HFFc6 (cell line): ENCODE measurements at places on chromosomes 7 and 10. TPM values are rescaled to one million over a fixed set of nuclear protein-coding genes. Genes with fewer than 3 reads are reported as not detected.

- peaks cover 2% of the 10 kb centered on the region; the same call in 1 of the 2 replicates for H3K27me3 ChIP-seq
- H3K4me3 ChIP-seq, result no peak overlapping the region
- peaks cover 55% of the 10 kb centered on the region for H3K4me1 ChIP-seq
- H3K36me3 ChIP-seq, result no peaks in the 10 kb centered on the region
- DNase-seq, result peak; percentile 52
- peak overlapping the region; percentile 1 for H3K27ac ChIP-seq
These were observed 104.7 kb downstream of the PARD3 start for GRCh38 chr10:34710391-34710751.

SHH gene
- not detected in 3 replicates for total RNA-seq

- H3K4me1 ChIP-seq, result no peaks in the 10 kb centered on the region; the same call in 1 of the 2 replicates
- H3K36me3 ChIP-seq, result peaks cover 3% of the 10 kb centered on the region; the same call in 1 of the 2 replicates
- DNase-seq, result no peak
- H3K4me3 ChIP-seq, result no peak overlapping the region
- H3K27ac ChIP-seq, result no peak overlapping the region
These were observed 61.4 kb upstream of the COMTD1 start for GRCh38 chr10:75297021-75297599.

DNA sequence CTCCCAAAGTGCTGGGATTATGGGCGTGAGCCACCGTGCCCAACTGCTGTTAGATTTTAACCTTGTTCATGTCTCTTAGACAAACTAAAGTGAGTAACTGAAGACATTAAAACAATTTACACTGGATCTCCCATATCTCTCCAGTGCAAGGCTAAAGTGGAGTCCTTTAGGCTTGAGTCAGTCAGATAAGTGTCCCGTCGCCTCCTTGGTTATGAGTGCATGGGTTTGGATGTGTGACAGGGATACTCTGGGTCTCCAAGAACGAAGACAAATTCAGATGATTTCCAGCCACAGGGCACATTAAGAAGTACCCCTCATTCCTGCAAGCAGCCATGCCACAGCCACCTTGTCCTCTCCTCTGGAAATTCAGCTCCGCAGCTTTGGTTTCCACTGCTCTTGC, 66.1 kb upstream of the PDZD8 start:
- H3K27me3 ChIP-seq, result peaks cover 14% of the 10 kb centered on the region
- no peak overlapping the region for H3K27ac ChIP-seq
- no peak for DNase-seq
- H3K4me3 ChIP-seq, result peak overlapping the region; percentile 20
- no peaks in the 10 kb centered on the region for H3K36me3 ChIP-seq

- peaks cover 18% of the 10 kb centered on the region for H3K27me3 ChIP-seq
- peaks cover 3% of the 10 kb centered on the region; the same call in 1 of the 2 replicates for H3K36me3 ChIP-seq
- no peak overlapping the region for H3K27ac ChIP-seq
- DNase-seq, result no peak
These were observed 17.0 kb upstream of the LYZL1 start for GRCh38 chr10:29271877-29272276.

TMEM236 gene
- 0.06 to 0.12 TPM (median 0.09 TPM) in 3 replicates for total RNA-seq

DNA sequence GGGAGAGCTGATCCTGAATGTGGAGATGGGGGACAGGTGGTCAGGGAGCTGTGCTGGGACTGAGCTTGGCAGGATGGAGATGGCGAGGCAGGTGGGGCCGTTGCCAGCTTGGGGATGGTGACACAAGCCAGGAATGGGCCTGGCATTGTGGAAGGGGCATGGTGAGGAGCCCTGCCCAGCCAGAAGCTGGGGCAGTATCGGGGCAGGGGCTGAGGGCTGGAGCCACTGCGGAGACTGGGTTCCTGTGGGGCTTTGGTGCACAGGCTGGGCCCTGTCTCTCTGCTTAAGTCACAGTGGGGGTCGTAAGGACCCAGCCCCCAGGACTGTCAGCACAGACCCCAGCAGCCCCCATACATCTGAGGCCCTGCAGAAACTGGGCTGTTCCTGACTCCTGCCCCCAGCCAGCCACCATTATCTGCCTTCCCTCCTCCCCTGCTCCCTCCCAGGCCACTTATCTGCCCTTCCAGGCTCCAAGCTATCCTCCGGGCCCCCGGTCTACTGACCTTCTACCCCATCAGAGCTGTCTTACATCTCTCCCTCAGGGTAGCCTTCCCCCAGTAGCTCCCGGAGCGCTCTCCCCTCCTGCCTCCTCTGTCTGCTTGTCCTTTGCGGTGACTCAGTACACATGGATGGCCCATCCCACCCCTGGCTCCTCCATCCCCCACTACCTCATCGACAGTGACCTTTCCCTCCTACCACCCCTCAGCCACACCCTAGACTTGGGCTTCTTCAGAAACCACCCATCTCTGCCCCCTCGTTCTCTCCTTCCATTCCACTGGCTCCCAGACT, 44.2 kb downstream of the PPIF start:
- no peak for DNase-seq
- H3K4me3 ChIP-seq, result no peak overlapping the region
- H3K27ac ChIP-seq, result peak overlapping the region; percentile 61

FGFBP3 gene
- 0.29 to 0.53 TPM (median 0.53 TPM) in 3 replicates for total RNA-seq

- peaks cover 12% of the 10 kb centered on the region for H3K27me3 ChIP-seq
- no peaks in the 10 kb centered on the region for H3K4me1 ChIP-seq
- no peak overlapping the region for H3K27ac ChIP-seq
- H3K4me3 ChIP-seq, result no peak overlapping the region
- no peaks in the 10 kb centered on the region for H3K36me3 ChIP-seq
These were observed 544 bp downstream of the GPRIN2 start for GRCh38 chr10:46555713-46556514.

CADPS2 gene
- total RNA-seq, result not detected in 3 replicates

ICA1 gene
- not detected in 3 replicates for total RNA-seq

- peaks cover 10% of the 10 kb centered on the region for H3K27me3 ChIP-seq
- H3K27ac ChIP-seq, result peak overlapping the region; percentile 83
- peak overlapping the region; percentile 63 for H3K4me3 ChIP-seq
- peaks cover 100% of the 10 kb centered on the region for H3K4me1 ChIP-seq
These were observed 124.7 kb downstream of the ARID5B start for GRCh38 chr10:62025901-62026879.

TMEM178B gene
- total RNA-seq, result 2.2 to 6.7 TPM (median 4.8 TPM) in 3 replicates

HOXA3 gene
- 0.62 to 0.87 TPM (median 0.77 TPM) in 3 replicates for total RNA-seq

DNA sequence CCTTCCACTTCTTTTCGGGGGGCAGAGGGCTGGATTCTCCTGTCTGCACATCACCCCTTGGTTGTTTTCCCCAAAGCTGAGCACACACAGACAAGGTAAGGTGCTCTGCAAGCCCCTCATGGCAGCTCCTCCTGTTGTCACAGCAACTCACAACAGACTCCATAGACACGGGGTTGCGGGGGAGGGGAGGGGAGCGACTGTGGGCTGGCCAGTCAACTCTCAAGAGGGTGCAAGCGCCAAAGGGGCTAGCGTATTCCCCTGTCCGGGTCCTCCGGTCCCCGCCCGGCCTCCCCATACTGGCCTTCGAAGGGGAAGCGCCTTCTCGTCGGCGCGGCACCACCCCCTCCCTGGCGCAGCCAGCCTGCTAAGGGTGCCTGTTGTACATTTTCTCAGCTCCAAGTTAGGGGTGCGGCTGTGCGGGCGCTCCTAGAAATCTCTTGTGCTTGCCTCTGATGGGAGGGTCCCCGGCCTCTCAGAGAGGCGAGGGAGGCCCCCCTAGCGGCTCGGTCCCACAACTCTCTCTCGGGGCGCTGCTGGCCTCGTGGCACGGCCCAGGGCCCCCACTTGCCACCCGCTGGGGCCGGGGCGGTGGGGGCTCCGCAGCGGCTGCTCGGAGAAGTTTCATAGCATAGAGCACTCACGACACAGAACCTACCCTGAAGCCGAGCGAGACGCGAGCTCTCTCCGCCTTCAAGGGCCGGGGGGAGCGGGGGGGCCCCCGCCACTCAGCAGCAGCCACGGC, 498 bp downstream of the RHOBTB1 start:
- H3K27ac ChIP-seq, result peak overlapping the region; percentile 99
- H3K4me1 ChIP-seq, result peaks cover 49% of the 10 kb centered on the region
- H3K27me3 ChIP-seq, result peaks cover 7% of the 10 kb centered on the region
- peak; percentile 45 for DNase-seq
- peaks cover 12% of the 10 kb centered on the region; the same call in 1 of the 2 replicates for H3K36me3 ChIP-seq
- H3K4me3 ChIP-seq, result peak overlapping the region; percentile 95

DNA sequence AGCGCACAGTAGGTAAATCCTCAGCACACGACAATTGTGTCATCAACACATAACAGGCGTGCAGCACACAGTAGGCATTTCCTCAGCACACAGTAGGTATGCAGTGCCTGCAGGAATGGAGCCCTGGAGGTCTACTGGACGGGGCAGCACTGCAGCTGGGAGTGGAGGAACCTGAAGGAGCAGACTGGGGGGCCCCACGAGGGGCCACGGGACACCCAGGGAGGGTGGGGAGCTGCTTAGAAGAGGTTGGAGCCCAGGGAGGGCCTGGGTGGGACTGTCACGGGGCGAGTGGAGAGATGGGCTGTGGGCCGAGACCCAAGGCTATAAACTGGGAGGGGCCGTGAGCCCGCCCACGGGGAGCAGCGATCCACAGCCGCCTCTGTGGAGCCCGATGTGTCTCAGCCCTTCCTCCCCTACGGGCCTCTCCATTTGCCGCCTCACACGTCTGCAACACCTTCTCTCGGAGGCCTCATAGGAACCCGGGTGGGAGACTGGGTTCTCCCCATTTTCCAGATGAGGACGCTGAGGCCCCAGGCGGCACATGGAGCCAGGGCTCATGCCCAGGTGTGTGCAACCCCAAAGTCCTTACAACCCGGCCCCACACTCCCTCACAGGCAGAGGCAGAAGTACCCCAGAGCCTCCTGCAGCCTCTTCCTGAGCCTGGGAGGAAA, 101.5 kb downstream of the MICALL2 start:
- no peak for DNase-seq
- H3K4me1 ChIP-seq, result no peaks in the 10 kb centered on the region
- H3K36me3 ChIP-seq, result no peaks in the 10 kb centered on the region
- no peak overlapping the region for H3K27ac ChIP-seq
- H3K4me3 ChIP-seq, result no peak overlapping the region

GRCh38 chr10:3719024-3719843, 65.8 kb downstream of the KLF6 start:
- no peak overlapping the region for H3K27ac ChIP-seq
- H3K4me3 ChIP-seq, result no peak overlapping the region

DNA sequence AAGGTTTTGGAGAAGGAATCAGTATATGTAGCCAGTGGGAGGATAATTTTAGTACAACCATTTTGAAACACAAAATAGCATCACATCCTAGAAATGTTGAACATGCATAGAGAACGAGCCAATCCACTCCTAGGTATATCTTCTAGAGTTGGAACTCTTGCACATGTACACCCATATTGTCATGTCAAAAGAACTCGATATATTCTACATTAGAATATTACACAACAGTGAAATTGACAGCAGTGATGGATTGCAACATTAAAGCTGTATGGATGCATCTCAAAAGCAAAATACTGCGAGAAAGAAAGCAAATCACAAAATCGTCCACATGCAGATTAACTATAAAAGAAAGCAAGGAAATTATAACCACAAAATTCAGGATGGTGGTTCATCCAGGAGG, 159.3 kb upstream of the NEBL start:
- H3K4me1 ChIP-seq, result no peaks in the 10 kb centered on the region
- H3K27me3 ChIP-seq, result no peaks in the 10 kb centered on the region; the same call in 1 of the 2 replicates
- no peak overlapping the region for H3K27ac ChIP-seq
- H3K4me3 ChIP-seq, result no peak overlapping the region
- no peaks in the 10 kb centered on the region for H3K36me3 ChIP-seq

DNA sequence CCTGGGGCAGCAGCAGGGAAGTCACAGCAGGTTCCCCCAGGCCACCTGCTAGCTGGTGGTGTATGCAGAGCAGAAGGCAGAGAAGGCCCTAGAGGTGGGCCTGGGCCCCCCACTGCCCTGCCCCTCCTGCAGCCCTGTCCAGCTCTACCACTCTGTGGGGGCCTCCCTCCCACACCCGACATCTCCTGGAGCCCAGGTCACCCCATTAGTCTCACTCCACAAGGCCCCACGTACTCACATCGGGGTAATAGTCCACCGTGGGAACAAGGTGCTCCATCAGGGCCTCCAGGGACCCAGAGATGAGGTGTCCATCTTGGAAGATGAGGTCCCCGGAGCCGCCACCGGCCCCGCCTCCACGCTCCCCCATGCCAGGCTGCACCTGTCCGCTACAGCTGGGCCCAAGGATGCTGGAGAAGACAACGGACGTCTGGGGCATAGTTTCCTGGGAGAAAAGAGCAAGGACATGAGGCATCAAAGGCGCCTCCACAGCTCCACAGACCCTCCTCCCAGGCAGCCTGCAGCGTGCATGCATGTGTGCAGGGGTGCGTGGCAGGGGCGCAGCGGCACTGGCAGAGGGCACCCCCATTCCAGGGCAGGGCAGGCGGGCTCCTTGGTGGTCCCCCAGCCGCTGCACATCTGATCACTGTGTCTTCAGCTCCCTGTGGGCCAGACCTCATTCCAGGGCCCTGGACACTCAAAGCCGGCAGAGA, 61.0 kb downstream of the RASGEF1A start:
- no peaks in the 10 kb centered on the region for H3K36me3 ChIP-seq
- H3K27ac ChIP-seq, result no peak overlapping the region
- no peak overlapping the region for H3K4me3 ChIP-seq
- DNase-seq, result no peak

DNA sequence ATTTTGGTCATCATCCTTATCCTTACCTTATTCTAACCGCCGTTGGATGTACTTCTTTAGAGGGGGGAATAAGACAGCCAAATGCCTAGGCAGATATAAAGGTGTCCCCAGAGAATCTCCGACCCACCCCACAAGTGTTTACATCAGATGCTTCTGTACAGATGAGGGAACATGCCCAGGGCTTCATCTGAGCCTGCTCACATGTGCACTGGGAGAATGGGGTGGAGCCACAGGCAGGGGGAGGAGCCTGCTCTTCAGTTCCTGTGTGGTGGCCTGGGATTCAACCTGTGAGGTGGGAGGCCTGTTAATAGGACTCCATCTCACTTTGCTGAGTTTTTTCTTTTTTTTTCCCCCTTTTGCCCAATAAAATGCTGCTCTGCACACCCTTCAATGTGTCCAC, 27.6 kb upstream of the OPTN start:
- H3K27ac ChIP-seq, result no peak overlapping the region
- no peak overlapping the region for H3K4me3 ChIP-seq
- H3K4me1 ChIP-seq, result peaks cover 9% of the 10 kb centered on the region; the same call in 1 of the 2 replicates
- no peak for DNase-seq
- H3K27me3 ChIP-seq, result peaks cover 10% of the 10 kb centered on the region

DNA sequence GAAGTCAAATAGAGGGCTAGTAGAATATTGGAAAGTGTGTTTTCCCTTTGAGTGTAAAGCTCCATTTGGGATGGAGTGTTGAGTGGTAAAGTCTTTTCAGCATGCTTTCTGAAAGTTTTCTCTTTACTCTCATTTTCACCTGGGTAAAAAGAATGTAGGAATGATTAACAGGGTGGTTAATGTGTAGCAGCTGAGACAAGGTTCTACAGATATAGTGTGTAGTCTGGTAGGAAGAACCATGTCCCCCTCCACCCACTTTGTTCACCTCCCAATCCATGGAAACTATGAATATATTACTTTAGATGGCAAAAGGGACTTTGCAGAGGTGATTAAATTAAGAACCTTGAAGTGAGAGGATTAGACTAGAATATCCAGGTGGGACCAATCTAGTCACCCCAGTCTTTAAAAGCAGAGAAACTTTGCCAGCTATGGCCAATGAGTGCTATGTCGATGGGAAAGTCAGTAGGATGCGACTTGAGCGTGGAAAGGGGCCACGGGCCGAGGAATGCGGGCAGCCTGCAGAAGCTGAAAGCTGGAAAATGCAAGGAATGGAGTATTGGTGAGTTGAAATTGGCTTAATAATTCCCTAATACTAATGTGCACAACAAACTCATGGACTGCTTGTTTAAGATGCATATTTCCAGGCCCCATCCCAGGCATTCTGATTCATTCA, 166.3 kb upstream of the AHR start:
- no peak overlapping the region for H3K4me3 ChIP-seq
- no peaks in the 10 kb centered on the region for H3K36me3 ChIP-seq
- H3K4me1 ChIP-seq, result peaks cover 16% of the 10 kb centered on the region
- H3K27ac ChIP-seq, result no peak overlapping the region
- H3K27me3 ChIP-seq, result no peaks in the 10 kb centered on the region
